CD4-positive, alpha-beta T cell (primary cell): ENCODE measurements at places on chromosomes 6 and 20.

DNA sequence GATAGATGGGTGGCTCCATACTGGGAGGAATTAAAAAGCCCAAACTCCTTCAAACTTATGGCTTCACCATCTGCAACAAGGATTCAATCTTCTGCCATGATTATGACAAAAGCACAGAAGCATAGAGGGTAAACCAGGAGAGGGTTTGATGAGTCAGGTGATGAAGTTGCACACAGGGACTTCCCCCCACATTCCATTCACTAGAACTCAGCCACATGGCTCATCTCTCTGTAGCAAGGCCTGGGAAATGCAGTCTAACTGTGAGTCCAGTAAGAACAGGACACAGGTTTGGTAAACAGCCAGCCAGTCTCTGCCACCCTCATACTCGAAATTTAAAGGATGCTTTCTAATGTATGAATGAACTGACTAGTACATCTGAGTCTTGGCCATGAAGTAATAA lies 142.9 kb downstream of the HIVEP2 start:
- DNase-seq: no peak
- H3K4me3 ChIP-seq: no peak overlapping the region
- H3K36me3 ChIP-seq: peaks cover 10% of the 10 kb centered on the region
- peaks cover 23% of the 10 kb centered on the region for H3K4me1 ChIP-seq
- no peaks in the 10 kb centered on the region for H3K27me3 ChIP-seq

GRCh38 chr6:156657296-156657695 lies 119.9 kb upstream of the ARID1B start:
- peaks cover 3% of the 10 kb centered on the region for H3K4me1 ChIP-seq
- peaks cover 3% of the 10 kb centered on the region for H3K27me3 ChIP-seq
- no peaks in the 10 kb centered on the region for H3K36me3 ChIP-seq

GRCh38 chr6:20126789-20127653 lies 85.2 kb downstream of the MBOAT1 start:
- H3K27ac ChIP-seq: no peak overlapping the region
- H3K27me3 ChIP-seq: no peaks in the 10 kb centered on the region
- DNase-seq: peak; percentile 72

- no peak overlapping the region for H3K4me3 ChIP-seq
- H3K36me3 ChIP-seq: no peaks in the 10 kb centered on the region
- H3K27me3 ChIP-seq: peaks cover 4% of the 10 kb centered on the region
Measured at GRCh38 chr20:23461180-23461579, 8.5 kb upstream of the CST11 start.

GRCh38 chr6:157641837-157642236 lies 181.2 kb upstream of the SNX9 start:
- no peaks in the 10 kb centered on the region for H3K4me1 ChIP-seq
- no peaks in the 10 kb centered on the region for H3K27me3 ChIP-seq
- H3K36me3 ChIP-seq: no peaks in the 10 kb centered on the region
- no peak overlapping the region for H3K4me3 ChIP-seq
- no peak overlapping the region for H3K27ac ChIP-seq
- no peak for DNase-seq

DNA sequence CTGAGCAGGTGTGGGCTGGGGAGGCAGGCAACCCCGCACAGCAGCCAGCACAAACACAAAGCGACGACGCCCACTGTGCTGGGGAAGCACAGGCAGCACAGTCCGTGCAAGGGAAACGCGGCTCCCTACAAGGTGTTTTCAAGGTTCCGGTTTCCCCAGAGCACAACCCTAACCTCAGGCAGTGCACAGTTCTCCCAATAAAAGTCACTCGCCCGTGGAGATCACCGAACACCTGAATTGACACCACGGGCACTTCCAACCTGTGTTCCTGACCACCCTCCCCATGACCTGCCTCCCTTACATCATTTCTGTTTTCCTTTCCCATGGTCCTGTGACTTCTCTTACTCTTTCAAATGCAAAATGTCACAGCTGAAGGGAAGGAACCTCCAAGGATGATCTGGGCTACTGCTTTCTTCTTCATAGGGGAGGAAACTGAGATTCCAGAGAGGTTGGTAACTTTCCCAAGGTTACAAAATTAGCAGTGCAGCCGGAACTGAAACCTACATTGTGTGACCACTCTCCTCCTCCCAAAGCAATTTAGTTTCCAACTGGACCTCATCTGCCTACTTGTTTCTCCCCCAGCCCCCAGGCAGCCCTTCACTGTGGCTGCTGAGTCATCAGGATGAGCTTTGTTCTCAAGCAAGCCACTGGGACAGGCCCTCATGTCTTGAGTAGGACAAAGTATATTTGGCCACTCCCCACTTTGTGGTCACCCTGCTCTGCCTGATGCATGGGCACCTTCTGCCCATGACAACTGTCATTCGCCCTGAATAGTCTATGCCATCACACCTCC lies 125.3 kb downstream of the ATXN1 start:
- H3K4me3 ChIP-seq: no peak overlapping the region
- no peak for DNase-seq

- H3K27me3 ChIP-seq: no peaks in the 10 kb centered on the region
- no peak overlapping the region for H3K27ac ChIP-seq
- peaks cover 29% of the 10 kb centered on the region for H3K4me1 ChIP-seq
- H3K4me3 ChIP-seq: peak overlapping the region; percentile 65
Measured at GRCh38 chr20:63520934-63521601, 503 bp downstream of the PPDPF start.

DNA sequence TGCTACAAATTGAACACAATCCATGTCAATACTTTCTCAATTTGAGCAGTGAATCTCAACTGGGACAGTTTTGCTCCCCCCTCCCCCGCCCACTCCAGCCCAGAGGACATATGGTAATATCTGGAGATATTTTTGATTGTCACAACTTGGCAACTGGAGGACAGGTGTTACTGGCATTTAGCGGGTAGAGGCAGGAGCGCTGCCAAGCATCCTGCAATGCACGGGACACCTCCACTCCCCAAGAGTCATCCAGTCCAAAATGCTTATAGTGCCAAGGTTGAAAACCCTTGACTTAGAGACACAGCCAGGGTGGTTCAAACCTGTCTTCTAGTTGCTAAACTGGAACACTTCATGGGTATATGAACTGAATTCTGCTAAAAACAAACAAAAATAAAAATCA lies 26.9 kb upstream of the LRRC1 start:
- no peak for DNase-seq
- no peaks in the 10 kb centered on the region for H3K4me1 ChIP-seq
- no peaks in the 10 kb centered on the region for H3K36me3 ChIP-seq

DNA sequence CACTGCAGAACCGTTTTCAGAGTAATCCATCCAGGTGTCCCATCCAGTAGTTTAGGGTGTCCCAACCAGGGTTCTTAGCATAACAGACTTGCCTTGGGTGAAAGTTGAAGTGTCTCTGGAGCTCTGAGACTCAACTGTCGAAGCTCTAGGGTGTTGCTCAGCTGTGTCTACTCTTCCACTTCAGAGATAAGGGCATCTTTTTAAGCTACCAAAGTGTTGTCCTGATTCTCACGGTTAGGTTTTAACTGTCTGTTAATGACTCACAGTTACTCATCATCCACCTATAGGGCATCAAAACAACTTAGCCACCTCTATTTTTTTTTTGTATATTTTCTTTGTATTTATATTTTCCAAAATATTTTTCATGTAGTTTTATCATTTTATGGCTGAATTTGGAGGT lies 36.9 kb upstream of the TBX18 start:
- no peaks in the 10 kb centered on the region for H3K36me3 ChIP-seq
- H3K4me3 ChIP-seq: no peak overlapping the region
- no peaks in the 10 kb centered on the region for H3K27me3 ChIP-seq
- no peaks in the 10 kb centered on the region for H3K4me1 ChIP-seq

GRCh38 chr20:46558511-46558959 lies 8.1 kb upstream of the OCSTAMP start:
- H3K27me3 ChIP-seq: peaks cover 2% of the 10 kb centered on the region
- no peak overlapping the region for H3K27ac ChIP-seq
- H3K36me3 ChIP-seq: no peaks in the 10 kb centered on the region
- no peak overlapping the region for H3K4me3 ChIP-seq
- DNase-seq: no peak

DNA sequence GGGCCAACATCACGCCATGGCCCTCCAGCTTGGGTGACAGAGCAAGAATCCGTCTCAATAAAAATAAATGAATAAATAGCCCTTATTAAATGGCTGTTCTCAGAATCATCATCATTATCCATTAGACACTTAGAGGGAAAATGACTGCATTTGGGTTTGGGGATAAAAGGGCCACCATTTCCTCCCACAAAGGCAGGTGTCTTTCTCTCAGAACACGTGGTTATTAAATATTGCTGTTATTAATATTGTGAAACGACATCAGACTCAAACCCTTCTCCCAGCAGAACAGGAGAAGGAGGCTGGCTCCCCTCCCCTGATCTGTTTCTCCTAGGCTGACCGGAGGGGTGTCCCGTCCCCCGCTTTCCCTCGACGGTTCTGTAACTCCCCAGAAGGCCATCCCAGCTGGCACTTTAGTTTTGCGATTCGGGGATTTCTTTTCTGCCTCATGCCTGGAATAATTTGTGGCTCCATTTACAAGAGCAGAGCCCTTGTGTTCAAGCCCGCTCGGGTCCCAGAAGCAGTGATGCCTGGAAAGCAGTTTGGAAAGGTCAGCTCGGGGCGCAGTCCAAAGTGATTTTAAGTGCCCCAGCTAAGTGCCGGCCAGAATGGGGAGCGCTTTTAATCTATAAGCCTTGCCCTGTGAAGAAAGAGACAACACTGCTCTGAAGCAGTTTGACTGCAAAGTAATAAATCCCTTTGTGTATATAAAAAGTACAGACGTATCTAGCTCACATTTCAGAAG lies 41.9 kb downstream of the EYA2 start:
- no peaks in the 10 kb centered on the region for H3K27me3 ChIP-seq
- H3K4me1 ChIP-seq: no peaks in the 10 kb centered on the region
- H3K4me3 ChIP-seq: no peak overlapping the region
- H3K27ac ChIP-seq: no peak overlapping the region
- DNase-seq: no peak

DNA sequence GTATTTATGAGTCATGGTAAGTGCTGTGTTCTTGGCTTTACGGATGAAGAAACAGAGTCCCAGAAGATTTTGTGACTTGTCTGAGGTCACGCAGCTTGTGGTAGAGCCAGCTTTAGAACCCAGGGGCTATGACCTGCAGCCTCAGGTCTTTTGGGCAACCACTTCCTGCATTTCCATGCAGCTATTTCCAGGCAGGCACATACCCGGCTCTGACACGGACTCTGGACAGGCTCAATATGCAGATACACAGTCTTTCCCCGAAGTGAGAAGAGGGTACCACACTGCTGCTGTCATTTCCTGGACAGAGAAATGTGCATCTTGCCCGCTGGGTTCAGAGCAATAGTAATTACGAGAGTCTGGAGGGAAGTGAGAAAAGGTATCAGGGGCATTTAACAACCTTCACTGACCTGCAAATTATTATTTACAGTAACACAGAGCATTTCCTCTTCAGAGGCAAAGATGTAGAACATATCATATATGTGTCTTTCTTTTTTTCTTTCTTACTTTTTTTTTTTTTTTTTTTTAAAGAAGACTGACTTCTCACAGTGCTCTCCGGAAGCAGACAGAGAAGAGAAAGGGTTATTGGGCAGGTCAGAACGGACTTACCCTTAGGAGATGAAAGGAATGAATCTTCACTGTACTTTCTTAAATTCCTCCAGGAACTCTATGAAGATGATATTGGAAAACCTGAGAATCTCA lies 185.1 kb downstream of the CLIC5 start:
- H3K36me3 ChIP-seq: no peaks in the 10 kb centered on the region
- H3K27ac ChIP-seq: no peak overlapping the region
- H3K27me3 ChIP-seq: no peaks in the 10 kb centered on the region

GRCh38 chr6:131117878-131118277 lies 17.4 kb upstream of the AKAP7 start:
- H3K4me3 ChIP-seq: no peak overlapping the region
- no peak overlapping the region for H3K27ac ChIP-seq
- H3K4me1 ChIP-seq: no peaks in the 10 kb centered on the region
- DNase-seq: no peak

DNA sequence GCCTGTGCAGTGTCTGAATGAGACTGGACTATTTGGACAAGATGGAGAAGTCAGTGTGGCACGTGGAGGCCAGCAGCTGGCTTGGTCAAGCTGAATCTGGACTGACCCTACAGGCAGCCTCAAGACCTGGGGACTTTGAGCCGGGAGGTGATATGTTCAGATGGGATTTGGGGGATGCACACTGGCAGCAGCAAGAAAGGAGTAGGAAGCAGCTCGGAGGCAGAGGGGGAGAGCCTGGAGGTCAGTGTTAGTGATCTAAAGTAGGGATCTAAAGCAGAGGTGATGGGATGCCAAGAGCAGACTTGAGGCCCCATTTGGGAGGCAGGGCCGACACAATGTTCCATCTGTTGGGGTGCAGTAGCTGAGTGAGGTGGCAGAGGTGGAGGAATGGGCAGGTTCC lies 2.8 kb downstream of the MAPK13 start:
- DNase-seq: no peak
- H3K4me1 ChIP-seq: peaks cover 36% of the 10 kb centered on the region
- H3K27me3 ChIP-seq: no peaks in the 10 kb centered on the region
- peaks cover 49% of the 10 kb centered on the region for H3K36me3 ChIP-seq

- H3K27ac ChIP-seq: no peak overlapping the region
- H3K27me3 ChIP-seq: no peaks in the 10 kb centered on the region
Measured at GRCh38 chr6:67881706-67882065, 753.4 kb upstream of the ADGRB3 start.

GRCh38 chr20:25045343-25045712 lies 12.6 kb downstream of the ACSS1 start:
- no peak overlapping the region for H3K4me3 ChIP-seq
- DNase-seq: no peak
- peaks cover 25% of the 10 kb centered on the region for H3K36me3 ChIP-seq
- H3K27me3 ChIP-seq: no peaks in the 10 kb centered on the region
- peak overlapping the region; percentile 16 for H3K27ac ChIP-seq

- no peak overlapping the region for H3K27ac ChIP-seq
- no peaks in the 10 kb centered on the region for H3K27me3 ChIP-seq
- H3K4me1 ChIP-seq: peaks cover 7% of the 10 kb centered on the region
- no peaks in the 10 kb centered on the region for H3K36me3 ChIP-seq
Measured at GRCh38 chr20:17995967-17996819, 27.4 kb downstream of the MGME1 start.

- no peaks in the 10 kb centered on the region for H3K4me1 ChIP-seq
- no peak for DNase-seq
- no peak overlapping the region for H3K27ac ChIP-seq
- H3K4me3 ChIP-seq: no peak overlapping the region
- peaks cover 5% of the 10 kb centered on the region for H3K27me3 ChIP-seq
Measured at GRCh38 chr6:10487668-10488327, 33.4 kb upstream of the GCNT2 start.

DNA sequence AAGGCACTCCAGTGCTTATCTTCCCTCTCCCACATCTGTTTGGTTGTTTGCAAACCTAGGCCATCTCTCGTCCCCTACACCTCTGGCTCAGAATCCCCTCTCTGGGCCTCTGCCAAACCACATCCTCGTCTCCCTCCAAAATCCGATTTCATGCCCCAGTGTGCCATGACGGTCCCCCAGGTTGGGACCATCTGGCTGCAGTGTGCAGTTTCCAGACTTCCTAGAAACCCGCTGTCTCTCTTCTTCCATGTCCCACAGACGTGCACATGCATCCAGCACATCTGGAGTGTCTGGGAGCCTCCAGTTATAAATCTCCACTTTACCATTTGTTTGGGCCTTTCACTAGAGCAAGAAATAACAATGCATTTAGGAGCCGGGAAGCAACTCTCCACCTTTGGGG lies 316.2 kb downstream of the KIF16B start:
- DNase-seq: no peak
- H3K27me3 ChIP-seq: no peaks in the 10 kb centered on the region
- no peak overlapping the region for H3K4me3 ChIP-seq
- no peaks in the 10 kb centered on the region for H3K36me3 ChIP-seq
